ENCODE measurements at places on chromosomes 3 and 15. TPM values are rescaled to one million over a fixed set of nuclear protein-coding genes. Genes with fewer than 3 reads are reported as not detected.

Gene ZPLD1
- not detected for total RNA-seq

DNA sequence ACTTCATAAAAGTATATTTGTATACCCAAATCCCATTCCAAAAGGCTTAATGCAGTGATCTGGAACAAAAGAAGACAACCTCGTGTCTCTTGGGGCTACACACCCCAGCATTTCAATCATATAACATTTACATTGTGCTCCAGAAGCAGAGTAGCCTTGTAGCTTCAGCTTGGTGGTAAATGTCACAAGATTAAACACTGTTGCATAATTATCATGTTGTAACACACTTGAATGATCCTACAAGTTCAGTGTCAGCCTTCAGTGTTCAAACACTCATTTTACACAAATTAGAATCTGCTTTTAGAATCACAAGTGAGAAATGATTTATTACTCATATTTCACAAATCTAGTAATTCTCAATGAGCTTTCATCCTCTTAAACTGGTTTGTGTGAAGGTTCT lies 122.6 kb downstream of the CNTN3 start:
- no peaks in the 10 kb centered on the region for H3K36me3 ChIP-seq
- no peak overlapping the region for H3K27ac ChIP-seq
- H3K4me1 ChIP-seq = no peaks in the 10 kb centered on the region
- H3K4me3 ChIP-seq = no peak overlapping the region

- DNase-seq = no peak
- H3K27ac ChIP-seq = no peak overlapping the region
- no peaks in the 10 kb centered on the region for H3K27me3 ChIP-seq
- H3K4me1 ChIP-seq = no peaks in the 10 kb centered on the region
- no peak overlapping the region for H3K4me3 ChIP-seq
Observed at GRCh38 chr3:111801693-111802092, 57.4 kb upstream of the PHLDB2 start.

DNA sequence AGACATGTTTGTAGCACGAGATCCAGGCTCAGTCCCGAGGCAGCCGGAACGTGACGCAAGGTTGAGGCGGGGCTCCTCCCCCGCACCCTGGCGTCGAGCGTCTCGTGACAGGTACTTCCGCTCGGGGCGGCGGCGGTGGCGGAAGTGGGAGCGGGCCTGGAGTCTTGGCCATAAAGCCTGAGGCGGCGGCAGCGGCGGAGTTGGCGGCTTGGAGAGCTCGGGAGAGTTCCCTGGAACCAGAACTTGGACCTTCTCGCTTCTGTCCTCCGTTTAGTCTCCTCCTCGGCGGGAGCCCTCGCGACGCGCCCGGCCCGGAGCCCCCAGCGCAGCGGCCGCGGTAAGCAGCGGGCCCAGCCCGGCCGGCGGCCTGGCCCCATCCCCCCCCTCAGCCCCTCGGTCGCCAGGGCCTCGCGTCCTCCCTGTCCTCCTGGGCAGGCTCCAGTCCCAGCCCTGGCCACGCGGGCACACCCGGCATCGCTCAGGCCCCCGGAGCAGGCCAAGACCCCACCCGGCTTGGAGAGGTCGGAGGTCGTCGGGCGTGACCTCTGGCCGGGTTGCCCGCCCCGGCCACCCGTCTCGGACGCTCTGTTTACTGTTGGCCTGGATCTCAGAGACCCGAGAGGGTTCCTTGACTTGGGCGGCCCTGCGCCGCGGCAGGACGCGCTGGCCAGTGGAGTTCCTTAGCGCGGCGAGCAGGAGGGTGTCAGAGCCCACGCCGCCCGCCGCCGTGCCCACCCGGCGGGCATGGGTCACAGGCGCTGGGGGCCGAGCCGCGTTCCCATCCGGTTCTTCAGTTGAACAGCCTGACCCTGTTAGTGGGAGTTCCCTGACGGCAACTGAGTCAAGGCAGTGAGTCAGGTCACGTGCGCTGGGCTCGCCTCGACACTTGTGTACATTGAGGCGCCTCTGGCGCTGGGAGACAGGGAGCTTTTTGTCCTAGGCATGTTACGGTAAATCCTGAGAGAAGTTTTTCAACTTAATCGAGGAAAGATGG lies at the start of gene RAB7A:
TSS of gene RAB7A (plus strand) at position 161 of the 994 bp plus-strand sequence. CDS start 69,185 bp downstream, outside the sequence.
- H3K27ac ChIP-seq = peak within 1 kb of the TSS; percentile 97
- H3K36me3 ChIP-seq = peaks cover 38% of the 10 kb centered on the region
- no peaks in the 10 kb centered on the region for H3K27me3 ChIP-seq

DNA sequence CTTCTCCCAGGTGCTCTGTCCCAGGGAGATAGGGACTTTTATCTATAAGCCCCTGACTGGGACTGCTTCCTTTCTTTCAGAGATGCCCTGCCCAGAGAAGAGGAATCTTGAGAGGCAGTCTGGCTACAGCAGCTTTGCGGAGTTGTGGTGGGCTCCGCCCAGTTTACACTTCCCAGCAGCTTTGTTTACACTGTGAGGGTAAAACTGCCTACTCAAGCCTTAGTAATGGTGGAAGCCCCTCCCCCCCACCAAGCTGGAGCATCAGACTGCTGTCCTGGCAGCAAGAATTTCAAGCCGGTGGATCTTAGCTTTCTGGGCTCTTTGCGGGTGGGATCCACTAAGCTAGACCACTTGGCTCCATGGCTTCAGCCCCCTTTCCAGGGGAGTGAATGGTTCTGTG lies 253.8 kb upstream of the ARL6 start:
- H3K27ac ChIP-seq = no peak overlapping the region
- H3K4me1 ChIP-seq = no peaks in the 10 kb centered on the region
- no peak overlapping the region for H3K4me3 ChIP-seq
- no peak for DNase-seq
- H3K36me3 ChIP-seq = no peaks in the 10 kb centered on the region

DNA sequence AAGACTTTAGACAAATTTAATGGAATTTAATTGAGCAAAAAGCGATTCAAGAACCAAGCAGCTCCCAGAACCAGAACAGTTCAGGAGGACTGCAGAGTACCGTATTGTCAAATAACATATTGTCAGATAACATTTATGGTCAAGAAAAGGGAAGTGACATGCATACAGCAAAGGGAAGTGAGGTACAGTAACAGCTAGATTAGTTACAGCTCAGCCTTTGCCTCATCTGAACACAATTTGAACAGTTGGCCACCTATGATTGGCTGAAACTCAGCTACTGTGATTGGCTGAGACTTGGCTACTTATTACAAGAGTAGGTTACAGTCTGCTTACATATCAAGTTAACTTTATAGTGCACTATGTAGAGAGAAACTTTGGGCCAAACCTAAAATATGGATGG lies 21.9 kb downstream of the ZFAND6 start:
- H3K4me1 ChIP-seq = peaks cover 38% of the 10 kb centered on the region
- no peaks in the 10 kb centered on the region for H3K27me3 ChIP-seq
- peaks cover 11% of the 10 kb centered on the region for H3K36me3 ChIP-seq

GRCh38 chr3:170889630-170890029 lies 18.8 kb downstream of the EIF5A2 start:
- no peaks in the 10 kb centered on the region for H3K27me3 ChIP-seq
- H3K4me1 ChIP-seq = no peaks in the 10 kb centered on the region
- H3K4me3 ChIP-seq = no peak overlapping the region
- peaks cover 10% of the 10 kb centered on the region for H3K36me3 ChIP-seq
- DNase-seq = no peak

DNA sequence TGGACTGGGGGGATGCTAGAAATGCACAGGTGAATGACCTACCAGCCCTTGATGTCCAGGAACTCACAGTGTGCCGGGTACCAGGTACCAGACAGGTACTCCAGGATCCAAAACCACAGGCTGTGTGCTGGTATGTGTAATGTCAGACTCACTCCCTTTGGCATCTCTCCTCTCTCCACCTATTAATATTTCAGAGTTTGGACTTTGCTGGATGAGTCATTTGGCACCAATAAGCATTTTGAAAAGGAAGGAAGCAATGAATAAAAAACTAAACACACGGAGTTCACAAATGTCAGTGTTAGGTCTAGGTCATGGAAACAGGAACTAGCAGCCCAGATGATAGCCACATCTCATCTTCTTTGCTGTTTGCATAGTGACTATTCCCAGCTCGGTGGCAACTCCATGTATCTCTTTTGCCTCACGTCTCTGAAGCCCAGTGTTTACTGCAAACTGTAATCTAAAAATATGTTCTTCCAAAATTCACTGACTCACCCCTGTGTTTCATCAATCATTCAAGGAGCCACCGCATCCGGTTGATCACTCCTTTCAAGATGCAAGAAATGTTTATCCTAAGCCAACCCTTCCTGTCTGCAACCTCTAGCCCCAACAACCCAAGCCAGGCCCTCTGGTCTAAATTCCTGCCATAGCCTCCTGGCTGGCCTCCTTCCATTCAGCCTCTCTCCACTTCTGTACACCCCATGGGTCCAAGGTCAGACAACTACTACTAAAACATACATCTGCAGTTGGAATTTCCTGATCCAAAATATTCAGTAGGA lies 8.4 kb downstream of the ITGB5 start:
- no peak overlapping the region for H3K4me3 ChIP-seq
- no peak overlapping the region for H3K27ac ChIP-seq
- DNase-seq = peak; percentile 62
- peaks cover 27% of the 10 kb centered on the region for H3K27me3 ChIP-seq
- no peaks in the 10 kb centered on the region for H3K36me3 ChIP-seq
- H3K4me1 ChIP-seq = peaks cover 11% of the 10 kb centered on the region

DNA sequence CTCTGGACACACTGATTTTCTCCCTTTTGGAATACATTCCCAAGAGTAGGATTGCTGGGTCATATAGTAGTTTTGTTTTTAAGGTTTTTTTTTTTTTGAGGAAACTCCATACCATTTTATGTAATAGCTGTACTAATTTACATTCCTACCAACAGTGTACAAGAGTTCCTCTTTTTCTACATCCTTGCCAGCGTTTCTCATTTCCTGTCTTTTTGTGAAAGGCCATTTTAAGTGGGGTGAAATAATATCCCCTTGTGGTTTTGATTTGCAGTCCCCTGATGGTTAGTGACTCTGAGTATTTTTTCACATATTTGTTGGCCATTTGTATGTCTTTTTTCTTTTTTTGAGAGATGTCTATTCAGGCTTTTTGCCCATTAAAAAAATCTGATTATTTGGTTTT lies 1205.5 kb downstream of the ROBO1 start:
- no peak overlapping the region for H3K27ac ChIP-seq
- no peaks in the 10 kb centered on the region for H3K4me1 ChIP-seq
- DNase-seq = no peak
- H3K4me3 ChIP-seq = no peak overlapping the region
- H3K36me3 ChIP-seq = no peaks in the 10 kb centered on the region

DNA sequence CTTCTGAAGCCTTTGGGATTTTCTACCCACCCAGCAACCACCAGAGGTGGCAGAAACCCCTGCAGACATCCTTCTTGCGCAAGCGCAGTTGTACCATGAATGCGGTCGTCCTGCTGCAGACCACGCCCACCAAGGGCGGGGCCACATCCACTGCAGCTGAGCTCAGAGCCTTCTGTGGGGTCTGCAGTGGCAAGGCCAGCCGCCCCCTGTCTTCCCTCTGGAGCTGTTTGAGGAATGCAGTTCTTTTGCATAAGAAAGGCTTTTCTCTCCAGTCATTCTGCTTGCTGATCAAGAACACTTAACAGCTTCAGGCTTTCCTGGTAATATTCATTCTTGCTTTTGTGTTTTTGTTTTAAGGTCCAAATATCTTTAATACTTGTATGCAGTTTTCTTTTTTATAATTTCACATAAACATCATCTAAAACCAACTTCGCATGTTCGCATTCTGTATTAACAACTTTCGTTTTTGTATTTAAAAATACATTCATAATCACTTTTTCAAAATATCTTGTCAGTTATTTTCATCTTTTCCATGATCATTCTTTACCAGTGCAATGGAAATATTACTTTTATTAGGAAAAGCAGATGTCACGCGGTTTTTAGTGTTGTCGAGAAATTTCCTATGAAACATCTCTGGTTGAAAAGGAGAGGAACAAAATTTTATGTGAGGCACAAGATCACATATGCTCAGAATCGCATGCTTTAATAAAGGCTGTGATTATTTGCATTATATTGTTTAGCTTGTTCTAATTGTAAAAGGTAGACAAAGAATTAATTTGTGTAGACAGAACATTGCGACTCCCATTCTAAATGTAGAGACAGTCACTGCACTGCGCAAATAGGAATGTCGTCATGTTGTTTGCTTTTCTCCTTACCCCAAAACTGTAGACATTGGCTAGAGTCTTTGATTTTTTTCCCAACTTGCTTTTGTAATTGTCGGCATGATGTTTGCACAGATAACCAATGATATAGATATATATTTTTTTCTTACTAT lies 98.1 kb upstream of the SNRPN start:
- H3K27ac ChIP-seq = no peak overlapping the region
- H3K27me3 ChIP-seq = no peaks in the 10 kb centered on the region
- H3K4me1 ChIP-seq = no peaks in the 10 kb centered on the region
- no peaks in the 10 kb centered on the region for H3K36me3 ChIP-seq
- H3K4me3 ChIP-seq = no peak overlapping the region
- DNase-seq = no peak

- no peaks in the 10 kb centered on the region for H3K27me3 ChIP-seq
- H3K4me1 ChIP-seq = peaks cover 2% of the 10 kb centered on the region
- H3K27ac ChIP-seq = no peak overlapping the region
- H3K4me3 ChIP-seq = no peak overlapping the region
- DNase-seq = no peak
Observed at GRCh38 chr3:126715432-126715831, 11.4 kb downstream of the CHCHD6 start.

Measured in activated CD8-positive, alpha-beta T cell treated with anti-CD3 and anti-CD28 coated beads for 36 hours (primary cell).